ENCODE measurements at places on chromosomes 7 and 10. TPM values are rescaled to one million over a fixed set of nuclear protein-coding genes. Genes with fewer than 3 reads are reported as not detected.

Gene FXYD4
- not detected for total RNA-seq

Gene CHPF2
- total RNA-seq, result 11.6 TPM

Gene GDF10
- total RNA-seq, result 0.27 TPM

Gene SHLD2
- total RNA-seq, result 13.5 TPM

Gene INA
- not detected for total RNA-seq

Gene C7orf57
- not detected for total RNA-seq

Gene MTPN
- total RNA-seq, result 72.9 TPM

Gene AKR1D1
- not detected for total RNA-seq

Gene PAX2
- not detected for total RNA-seq

Gene VSTM4
- total RNA-seq, result 21.8 TPM

Gene KCNMA1
- total RNA-seq, result 2.2 TPM

Data from Right ventricle myocardium inferior (tissue), 1 donor.